ENCODE measurements at places on chromosomes 13 and 19. TPM values are rescaled to one million over a fixed set of nuclear protein-coding genes. Genes with fewer than 3 reads are reported as not detected.

Gene PIK3R2
- 43.1 TPM for total RNA-seq

Gene ZNF415
- 1.3 TPM for total RNA-seq

Gene CLEC4G
- 1.7 TPM for total RNA-seq

Gene NPAS1
- not detected for total RNA-seq

Gene SERP2
- total RNA-seq = 0.85 TPM

Gene KCNK6
- 22.8 TPM for total RNA-seq

Gene PTH2
- not detected for total RNA-seq

Gene ZNF180
- 10.9 TPM for total RNA-seq

Gene ZNF729
- total RNA-seq = not detected

Gene PTGIR
- 120 TPM for total RNA-seq

Gene TMPRSS9
- total RNA-seq = not detected
